HL-60 (cell line): ENCODE measurements at places on chromosomes 6 and 20.

DNA sequence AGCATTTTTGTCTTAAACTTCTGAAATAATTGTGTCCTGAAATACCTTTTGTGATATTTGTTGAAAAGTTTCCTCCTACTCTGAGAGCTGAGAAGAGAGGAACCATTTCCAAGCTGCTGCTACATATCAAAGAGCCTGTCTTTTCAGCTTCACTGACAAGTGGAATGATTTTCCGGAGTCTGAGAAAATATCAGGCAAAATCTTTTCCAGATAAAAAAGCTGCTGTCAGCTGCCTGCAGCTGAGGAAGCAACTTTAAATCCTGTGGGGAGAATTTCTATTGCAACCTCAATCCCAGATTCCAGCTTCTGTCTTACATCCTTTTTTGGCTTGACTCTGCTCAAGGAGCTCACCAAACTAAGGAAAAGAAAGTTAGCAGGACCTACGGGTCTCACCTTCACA is 904.3 kb downstream of the PHF3 start:
- no peak for DNase-seq

GRCh38 chr6:117232196-117232595 is 33.2 kb upstream of the VGLL2 start:
- DNase-seq: no peak

DNA sequence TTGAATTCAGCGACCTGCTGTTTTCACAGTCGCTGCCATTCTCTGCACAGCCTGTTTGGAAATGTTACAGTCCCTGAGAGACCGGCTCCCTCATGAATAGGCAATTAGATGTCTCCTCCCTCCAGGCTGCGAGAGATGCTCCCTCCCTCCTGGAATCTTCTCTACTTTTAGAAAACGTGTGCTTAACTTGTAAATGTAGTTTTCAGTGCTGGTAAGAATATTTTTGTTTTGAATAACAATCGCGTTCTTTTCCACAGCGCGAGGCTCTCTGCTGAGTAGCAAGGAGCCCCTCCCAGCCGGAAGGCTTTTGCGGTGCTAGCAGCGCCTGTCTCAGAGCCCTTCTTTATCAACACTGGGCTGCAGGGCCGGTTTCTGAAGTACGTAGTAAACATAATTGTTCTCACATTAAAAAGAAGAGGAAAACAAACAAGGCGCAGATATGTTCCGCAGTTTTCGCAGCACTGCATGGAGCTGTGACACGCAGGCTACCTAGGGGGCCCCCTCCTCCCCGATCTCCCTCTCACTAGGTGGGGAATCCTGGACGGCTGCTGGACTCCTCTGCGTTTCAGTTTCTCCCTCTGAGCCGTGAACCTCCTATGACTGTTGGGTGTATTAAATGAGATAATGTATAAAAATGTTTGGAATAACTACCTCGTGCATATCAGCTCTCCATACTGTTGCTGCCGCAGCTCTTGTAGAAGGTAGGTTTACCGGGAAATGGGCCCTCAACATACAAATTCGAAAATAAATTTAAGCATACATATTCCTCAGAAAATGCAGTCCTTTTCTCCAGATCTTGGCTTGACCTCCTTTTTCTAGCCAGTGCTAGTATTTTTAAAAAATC is 79.0 kb upstream of the SPACA1 start:
- DNase-seq: no peak

GRCh38 chr20:64240243-64241015 is 15.1 kb upstream of the PCMTD2 start:
- DNase-seq: no peak

- DNase-seq: no peak
Observed at GRCh38 chr20:19885939-19886660, 128.0 kb downstream of the RIN2 start.

DNA sequence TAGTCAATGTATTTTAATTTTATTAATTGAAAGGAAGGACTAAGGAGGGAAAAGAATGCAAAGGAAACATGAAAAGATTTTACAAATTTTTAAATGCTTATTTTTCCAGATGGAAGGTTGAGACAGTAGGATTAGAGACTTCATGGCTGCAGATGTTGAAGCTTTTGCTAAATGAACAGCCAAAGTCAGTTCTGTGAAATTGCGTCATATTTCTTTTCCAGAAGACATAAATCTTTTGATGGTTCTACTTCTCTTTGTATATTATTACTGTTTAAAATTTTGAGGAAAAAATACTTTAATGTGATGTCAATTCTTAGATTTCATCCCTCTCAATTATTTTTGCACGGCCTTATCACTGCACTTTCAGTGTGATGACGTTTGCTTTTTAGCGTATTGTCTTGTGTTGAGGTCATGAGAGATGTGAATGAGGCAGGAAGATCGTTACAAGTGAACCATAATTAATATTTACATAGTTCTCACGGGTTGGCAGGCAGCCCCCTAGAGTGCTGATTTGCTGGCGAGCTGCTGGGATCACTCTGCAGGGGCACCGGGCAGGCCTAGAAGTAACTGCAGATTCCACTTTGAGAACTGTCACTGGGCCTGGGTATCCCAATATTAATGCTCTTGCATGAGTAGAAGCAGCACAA is 158.1 kb downstream of the TBXT start:
- no peak for DNase-seq

DNA sequence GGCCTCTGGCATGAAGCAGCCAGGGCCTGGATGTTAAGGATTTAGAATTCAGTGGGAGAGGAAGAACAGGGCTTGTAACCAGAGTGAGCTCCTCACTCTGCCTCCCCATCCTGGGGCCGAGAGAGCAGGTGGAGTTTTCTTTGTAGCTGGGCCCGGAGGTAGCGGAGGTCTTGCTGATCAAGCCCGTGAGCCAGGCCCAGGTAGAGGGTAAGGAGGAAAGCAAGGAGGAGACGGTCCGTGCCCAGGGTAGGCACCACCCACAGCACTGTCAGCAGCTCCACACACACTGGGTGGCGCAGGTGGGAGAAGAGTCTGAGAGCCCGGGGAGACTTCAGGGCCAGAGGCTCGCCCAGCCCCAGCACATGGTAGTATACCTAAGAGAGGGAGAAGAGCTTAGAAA is 2.1 kb upstream of the PPP1R18 start:
- DNase-seq: no peak

DNA sequence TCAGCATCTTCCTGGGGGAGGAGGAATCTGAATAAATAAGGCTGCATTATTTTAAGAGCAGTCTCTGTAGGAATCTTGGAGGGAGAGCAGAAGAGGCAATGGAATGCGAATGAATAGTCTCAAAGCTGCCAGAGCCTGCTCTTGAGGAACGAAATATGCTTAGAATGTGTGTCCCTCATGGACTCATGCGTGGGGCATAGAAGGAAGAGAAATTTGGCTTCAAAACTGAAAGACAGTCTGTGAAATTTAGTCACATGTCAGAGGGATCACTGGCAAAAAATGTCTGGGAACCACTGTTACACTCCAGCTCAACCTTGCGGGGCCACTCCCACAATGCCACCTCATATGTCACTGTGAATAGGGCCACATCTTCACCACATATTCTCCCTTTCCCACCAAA is 95.5 kb downstream of the GJA10 start:
- no peak for DNase-seq

GRCh38 chr6:166556863-166557322 is 29.6 kb downstream of the RAMACL start:
- peak; percentile 73 for DNase-seq

GRCh38 chr20:61841966-61842365 is 223.7 kb downstream of the TAF4 start:
- no peak for DNase-seq

DNA sequence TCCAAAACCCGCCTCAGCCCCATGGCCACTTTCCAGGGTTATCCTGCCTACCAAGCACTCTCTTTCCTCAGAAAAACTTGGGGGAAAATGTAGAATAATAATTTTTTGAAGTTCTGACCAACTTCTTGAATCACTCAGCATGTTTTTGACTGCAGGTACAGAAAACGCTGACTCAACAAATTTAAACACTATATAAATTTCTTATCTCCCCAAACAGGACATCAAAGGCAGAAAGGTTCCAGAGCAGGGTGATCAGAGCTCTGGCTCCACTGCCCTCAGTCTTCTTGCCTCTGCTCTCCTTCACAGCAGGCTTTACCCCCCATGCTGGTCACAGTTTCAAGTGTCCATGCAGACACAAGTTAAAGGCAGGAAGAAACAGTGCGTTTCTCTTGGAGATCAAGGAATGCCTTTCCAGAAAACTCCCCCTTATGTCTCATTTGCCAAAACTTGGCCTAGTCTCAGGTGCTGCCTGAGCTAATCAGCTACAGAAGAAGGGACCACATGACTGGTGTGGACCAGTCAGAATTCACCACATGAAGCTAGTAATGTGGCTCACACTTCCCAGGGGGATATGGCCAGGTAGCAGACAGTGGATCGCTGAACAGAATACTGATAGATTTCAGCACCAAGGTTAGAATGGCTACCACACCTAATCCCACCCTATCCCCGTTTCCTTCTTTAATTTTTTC is 24.4 kb upstream of the SLC17A3 start:
- DNase-seq: no peak

GRCh38 chr20:1505361-1505760 is 14.1 kb upstream of the SIRPB2 start:
- DNase-seq: no peak

GRCh38 chr6:118899948-118900347 is 6.0 kb downstream of the ASF1A start:
- DNase-seq: no peak

GRCh38 chr20:30284281-30284905 is 973.1 kb upstream of the DEFB115 start:
- no peak for DNase-seq

GRCh38 chr6:72649032-72649984 is 27.4 kb downstream of the KCNQ5 start:
- DNase-seq: no peak

GRCh38 chr6:154165478-154165877 is 126.4 kb downstream of the OPRM1 start:
- no peak for DNase-seq

- DNase-seq: no peak
Observed at GRCh38 chr6:140744659-140745320, 1370.3 kb upstream of the CITED2 start.

DNA sequence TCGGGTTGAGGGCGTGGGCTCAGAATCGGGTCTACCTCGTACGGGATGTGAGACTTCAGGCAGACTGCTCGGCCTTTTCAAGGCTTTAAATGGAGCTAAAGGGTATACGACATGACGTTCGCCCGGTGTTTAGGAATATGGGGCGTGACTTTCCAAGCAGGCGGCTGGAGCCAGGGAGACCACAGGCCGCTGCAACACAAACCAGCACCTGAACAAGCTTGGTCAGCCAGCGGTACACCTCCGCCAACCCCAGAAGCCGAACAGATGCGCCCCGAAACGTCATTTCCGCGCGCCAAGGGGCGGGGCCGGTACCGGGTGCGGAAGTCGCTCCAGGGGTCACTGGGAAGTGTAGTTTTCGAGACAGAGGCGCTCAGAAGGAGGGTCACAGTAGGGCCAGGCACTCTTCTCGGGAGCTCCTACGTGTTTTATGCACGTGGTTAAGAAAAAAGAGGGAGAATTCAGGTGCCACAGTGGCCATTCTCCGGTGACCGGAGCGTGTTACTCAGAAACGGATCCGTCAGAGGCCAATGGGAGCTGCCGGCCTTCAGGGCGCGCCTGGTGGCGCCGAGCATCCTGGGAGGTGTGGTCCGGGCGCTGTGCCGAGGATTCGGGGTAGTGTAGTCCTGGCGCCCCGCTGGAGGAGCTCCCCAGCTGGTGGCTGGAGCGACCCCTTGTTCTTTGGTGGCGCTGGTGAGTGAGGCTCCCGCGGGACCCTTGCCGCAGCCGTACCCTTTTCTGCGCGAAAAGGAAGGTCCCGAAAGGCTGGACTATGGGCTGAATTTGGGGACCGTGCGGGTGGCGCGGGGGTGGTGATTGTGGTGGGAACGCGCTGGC is at the start of gene ZNF133:
ZNF133 (plus strand) TSS at position 613 of the 834 bp plus-strand sequence. CDS start 17,160 bp downstream, outside the sequence.
- DNase-seq: peak; percentile 77

- DNase-seq: no peak
Observed at GRCh38 chr6:169589293-169589692, 112.5 kb downstream of the WDR27 start.

GRCh38 chr6:139825935-139826374 is 451.5 kb upstream of the CITED2 start:
- DNase-seq: no peak

DNA sequence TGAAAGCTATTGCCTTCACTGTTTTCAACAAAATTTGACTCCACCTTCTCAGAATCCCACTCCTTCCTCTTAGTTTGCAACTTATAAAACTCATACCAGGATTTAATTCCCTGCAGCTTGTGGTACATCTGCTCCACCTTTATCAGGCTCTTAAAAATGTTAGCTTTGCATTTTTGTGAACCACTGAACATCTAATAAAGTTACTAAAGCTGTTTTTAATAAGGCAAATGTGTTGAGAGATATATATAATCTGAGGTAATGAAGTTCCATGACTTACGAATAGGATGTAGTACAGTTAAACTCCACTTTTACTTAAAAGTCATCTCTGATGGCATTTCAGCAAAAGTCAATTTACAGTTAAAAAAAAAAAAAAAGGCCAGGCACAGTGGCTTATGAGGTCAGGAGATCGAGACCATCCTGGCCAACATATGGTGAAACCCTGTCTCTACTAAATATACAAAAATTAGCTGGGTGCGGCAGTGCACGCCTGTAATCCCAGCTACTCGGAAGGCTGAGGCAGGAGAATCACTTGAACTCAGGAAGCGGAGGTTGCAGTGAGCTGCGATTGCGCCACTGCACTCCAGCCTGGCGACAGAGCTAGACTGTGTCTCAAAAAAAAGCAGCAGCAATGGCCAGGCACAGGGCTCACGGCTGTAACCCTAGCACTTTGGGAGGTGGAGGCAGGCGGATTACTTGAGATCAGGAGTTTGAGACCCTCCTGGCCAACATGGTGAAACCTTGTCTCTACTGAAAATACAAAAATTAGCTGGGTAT is 106.2 kb downstream of the KIF13A start:
- no peak for DNase-seq

GRCh38 chr6:14876778-14877613 is 368.9 kb upstream of the JARID2 start:
- no peak for DNase-seq

GRCh38 chr6:51468704-51469103 is 618.7 kb downstream of the PKHD1 start:
- DNase-seq: no peak

DNA sequence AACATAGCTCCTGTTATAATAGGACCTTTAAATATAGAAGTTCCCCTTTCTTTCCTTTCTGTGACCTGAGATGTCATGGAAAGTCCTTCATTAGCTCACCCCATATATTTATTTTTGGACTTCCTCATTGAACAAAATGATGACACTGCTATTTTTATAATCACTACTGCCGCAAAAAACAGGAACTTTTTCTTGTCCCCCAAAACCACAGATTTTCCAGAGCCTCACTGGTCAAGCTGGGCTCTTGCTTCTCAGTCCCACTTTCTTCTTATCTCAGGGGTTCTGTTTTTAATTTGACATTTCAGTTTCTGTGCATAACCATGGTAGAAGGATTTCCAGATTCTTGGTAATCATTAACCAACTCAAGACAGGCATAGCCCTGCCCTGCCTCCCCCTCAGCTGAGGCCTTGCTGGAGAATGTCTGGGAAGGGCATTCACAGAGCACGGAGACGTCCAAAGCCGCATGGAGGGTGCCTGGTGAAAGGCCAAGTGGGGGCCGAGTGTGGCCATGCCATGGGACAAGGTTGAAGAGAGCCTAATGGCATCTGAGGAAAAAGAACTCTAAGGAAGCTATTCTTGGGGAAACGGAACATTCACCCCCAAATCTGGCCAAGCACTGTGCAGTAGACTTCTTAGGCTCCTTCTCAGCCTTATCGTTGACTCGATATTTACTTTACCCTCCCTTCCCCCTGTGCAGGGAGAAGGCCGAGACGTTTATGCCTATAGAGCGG is 73.7 kb downstream of the EDN1 start:
- peak; percentile 30 for DNase-seq
